ENCODE measurements at places on chromosomes 6 and 20. TPM values are rescaled to one million over a fixed set of nuclear protein-coding genes. Genes with fewer than 3 reads are reported as not detected.
A peak's percentile ranks its signal among the peaks of the same experiment; 100 is the strongest.

DNA sequence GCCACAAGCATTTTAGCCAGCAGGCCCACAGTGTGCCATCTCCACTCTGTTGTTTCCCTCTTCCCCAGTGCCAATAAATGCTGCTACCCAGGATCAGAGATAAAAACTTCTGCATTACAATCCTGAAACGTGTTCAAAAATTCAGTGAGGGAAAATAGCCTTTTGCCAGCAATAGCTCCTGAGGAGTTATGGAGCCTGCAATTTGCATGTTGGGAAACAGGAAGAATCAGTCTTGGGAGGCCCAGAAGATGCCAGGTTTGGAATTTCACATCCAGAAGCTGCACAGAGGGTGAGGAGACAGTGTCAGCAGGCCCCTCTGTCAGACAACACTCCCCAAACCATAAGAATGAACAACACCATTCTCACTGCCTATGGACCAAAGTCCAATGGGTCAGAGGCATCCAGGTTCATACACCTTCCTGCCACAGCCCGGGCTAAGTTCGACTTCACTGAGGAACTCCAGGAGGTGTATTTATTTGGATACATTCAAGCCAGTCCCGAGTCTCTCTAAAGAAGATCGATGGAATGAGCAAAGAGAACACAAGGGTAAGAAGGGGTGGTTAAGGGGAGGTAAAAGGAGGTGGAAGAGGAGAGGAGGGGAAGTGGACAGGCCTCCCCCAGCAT lies 20.8 kb downstream of the RRBP1 start:
- H3K4me3 ChIP-seq, result no peak overlapping the region
- peaks cover 5% of the 10 kb centered on the region for H3K4me1 ChIP-seq
- no peak for DNase-seq
- H3K36me3 ChIP-seq, result peaks cover 13% of the 10 kb centered on the region
- H3K27me3 ChIP-seq, result no peaks in the 10 kb centered on the region

DNA sequence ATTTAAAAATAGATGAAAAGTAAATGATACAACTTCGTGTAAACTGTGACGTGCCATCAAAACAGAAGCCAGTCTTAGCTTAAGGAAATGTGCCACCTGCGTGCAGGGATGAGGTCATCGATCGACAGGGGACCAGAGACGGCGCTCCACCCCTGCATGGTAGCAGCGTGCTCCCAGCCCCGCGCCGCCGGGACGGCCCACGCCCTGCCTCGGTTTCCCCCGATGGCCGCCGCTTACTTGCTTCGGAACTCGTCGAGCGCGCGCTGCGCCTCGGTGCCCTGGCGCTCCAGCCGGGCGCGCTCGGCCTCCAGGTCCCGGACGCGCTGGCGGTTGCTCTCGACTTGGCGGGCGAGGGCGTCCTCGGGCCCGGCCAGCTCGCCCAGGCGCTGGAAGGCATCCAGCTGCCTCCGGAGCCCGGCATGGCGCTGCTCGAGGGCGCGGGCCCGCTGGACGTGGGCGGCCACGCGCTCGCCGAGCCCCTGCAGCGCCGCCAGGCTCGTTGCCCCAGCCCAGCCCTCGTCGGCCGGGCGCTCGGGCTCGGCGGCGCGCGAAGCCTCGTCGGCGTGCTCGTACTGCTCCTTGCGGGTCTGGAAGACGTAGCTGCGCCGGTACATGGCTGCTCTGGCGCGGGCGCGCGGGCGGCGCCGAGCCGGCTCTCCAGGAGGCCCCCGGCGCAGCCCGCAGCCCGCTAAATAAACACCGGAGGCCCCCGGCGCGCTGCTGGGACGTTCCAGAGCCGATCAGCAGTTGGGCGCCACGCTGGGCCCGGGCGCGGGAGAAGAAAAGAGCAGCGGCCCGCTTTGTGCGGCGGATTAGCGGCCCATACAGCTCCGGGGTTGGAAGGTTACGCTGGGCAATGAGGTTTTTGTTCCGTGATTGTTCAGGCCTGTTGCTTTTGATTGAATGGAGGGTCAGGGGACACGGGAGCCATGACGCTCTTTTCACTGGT lies at the start of gene BFSP1:
Gene BFSP1 (minus strand): TSS at position 664 of the 949 bp plus-strand sequence. CDS start 50 bp downstream, at position 614.
- peaks cover 3% of the 10 kb centered on the region for H3K4me1 ChIP-seq
- H3K4me3 ChIP-seq, result peak within 1 kb of the TSS; percentile 65
- H3K27ac ChIP-seq, result peak within 1 kb of the TSS; percentile 58
- peak; percentile 80 for DNase-seq
- no peaks in the 10 kb centered on the region for H3K27me3 ChIP-seq

GRCh38 chr6:111474106-111474505 lies 8.9 kb downstream of the REV3L start:
- DNase-seq, result no peak
- H3K4me1 ChIP-seq, result peaks cover 5% of the 10 kb centered on the region
- H3K27me3 ChIP-seq, result no peaks in the 10 kb centered on the region

DNA sequence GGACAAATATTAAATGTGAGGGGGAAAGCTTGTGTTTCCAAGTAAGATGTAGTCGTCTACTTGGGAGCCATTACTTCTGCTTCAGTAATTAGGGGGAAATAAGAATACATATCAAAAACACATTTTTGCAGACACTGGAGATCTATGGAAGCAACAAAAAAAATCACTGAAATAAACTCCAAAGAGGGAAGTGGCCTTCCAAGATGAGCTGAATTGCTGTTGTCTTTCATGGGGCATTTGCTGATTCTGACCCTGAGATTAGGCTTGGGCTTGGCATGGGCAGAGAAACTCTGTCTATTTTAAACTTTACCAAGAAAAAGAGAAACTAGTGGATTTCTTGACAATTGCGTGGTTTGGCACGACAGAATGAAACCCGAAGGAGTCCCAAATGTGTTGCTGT lies 120.1 kb downstream of the MAP3K5 start:
- no peak overlapping the region for H3K4me3 ChIP-seq
- H3K27me3 ChIP-seq, result no peaks in the 10 kb centered on the region
- DNase-seq, result no peak
- H3K4me1 ChIP-seq, result no peaks in the 10 kb centered on the region
- no peaks in the 10 kb centered on the region for H3K36me3 ChIP-seq

DNA sequence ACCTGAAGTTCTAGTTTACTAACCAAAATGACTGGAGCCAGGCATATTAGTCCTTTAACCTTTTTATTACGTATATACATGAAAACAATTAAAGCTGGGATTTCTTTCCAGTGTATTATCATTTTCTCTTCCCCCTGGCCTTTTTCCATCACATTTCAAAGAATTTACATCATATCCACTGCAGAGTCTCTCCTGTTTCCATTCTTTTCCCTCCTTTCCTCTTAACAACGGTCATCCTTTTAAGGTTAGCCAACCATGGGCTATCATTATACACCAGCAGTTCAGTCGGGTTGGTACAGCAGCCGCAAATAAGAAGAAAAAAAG lies 104.6 kb downstream of the TFAP2A start:
- no peaks in the 10 kb centered on the region for H3K4me1 ChIP-seq
- no peak overlapping the region for H3K4me3 ChIP-seq
- no peak overlapping the region for H3K27ac ChIP-seq
- DNase-seq, result no peak
- no peaks in the 10 kb centered on the region for H3K36me3 ChIP-seq
- no peaks in the 10 kb centered on the region for H3K27me3 ChIP-seq

- no peak overlapping the region for H3K4me3 ChIP-seq
- DNase-seq, result no peak
- H3K4me1 ChIP-seq, result no peaks in the 10 kb centered on the region
- no peak overlapping the region for H3K27ac ChIP-seq
- H3K27me3 ChIP-seq, result no peaks in the 10 kb centered on the region
Measured at GRCh38 chr6:90083891-90084290, 189.6 kb downstream of the GJA10 start.

DNA sequence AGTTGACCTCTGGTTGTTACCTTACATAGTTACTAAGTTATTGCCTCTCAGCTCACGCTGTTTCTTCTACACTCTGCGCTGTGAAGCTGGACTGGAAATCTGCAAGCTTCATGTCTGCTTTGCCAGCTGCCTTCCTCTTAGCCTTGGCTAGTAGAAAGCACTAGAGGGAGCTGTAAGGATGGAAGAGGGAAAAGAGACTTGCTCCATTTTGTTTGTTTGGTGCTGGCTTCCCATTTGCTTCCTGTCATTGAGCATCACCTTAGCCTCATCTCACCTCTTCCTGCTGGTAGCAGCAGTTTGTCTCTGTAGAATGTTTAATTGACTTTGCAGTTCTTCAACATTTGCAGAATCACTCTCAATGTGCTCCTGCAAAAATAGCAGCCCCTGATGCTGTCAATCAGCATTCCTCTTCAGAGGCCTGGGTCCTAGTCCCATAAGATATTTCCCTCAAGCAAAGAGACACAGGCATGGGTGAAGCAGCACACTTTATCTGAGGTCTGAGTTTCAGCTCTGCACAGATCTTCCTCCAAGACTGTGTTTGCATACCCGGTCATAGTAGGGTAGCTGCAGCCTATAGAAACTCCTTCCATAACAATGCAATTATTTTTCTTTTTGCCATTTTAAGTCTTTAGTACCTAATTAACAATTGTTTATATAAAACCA lies 302.2 kb upstream of the EPHA7 start:
- no peaks in the 10 kb centered on the region for H3K4me1 ChIP-seq
- H3K27me3 ChIP-seq, result no peaks in the 10 kb centered on the region
- no peaks in the 10 kb centered on the region for H3K36me3 ChIP-seq

DNA sequence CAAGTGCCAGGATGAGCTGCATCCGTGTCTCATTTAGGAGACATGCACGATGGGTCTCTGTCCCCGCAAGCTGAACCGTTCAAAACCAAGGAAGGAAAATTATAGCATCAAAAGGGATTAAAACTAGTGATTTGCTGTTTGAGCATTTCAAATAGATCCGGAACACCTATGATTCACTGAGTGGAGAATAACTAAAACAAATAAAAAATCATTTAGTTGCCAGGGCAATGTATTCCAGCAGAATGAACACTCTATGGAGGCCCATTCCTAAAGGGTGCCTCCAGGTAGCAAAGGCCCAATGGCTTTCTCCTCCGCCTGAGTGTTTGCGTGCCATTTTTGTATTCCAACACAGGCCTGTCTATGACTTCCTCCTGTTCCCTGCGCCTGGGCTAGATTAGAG lies 354.8 kb downstream of the ZFAND3 start:
- peaks cover 3% of the 10 kb centered on the region for H3K36me3 ChIP-seq
- no peak overlapping the region for H3K27ac ChIP-seq
- no peak overlapping the region for H3K4me3 ChIP-seq
- H3K4me1 ChIP-seq, result no peaks in the 10 kb centered on the region
- no peak for DNase-seq
- no peaks in the 10 kb centered on the region for H3K27me3 ChIP-seq

LY6G6C gene
- total RNA-seq, result not detected

Data from lung (tissue), 17 donors.